Heart left ventricle (tissue), 16 donors: ENCODE measurements at places on chromosomes 5 and 9. TPM values are rescaled to one million over a fixed set of nuclear protein-coding genes. Genes with fewer than 3 reads are reported as not detected.

DNA sequence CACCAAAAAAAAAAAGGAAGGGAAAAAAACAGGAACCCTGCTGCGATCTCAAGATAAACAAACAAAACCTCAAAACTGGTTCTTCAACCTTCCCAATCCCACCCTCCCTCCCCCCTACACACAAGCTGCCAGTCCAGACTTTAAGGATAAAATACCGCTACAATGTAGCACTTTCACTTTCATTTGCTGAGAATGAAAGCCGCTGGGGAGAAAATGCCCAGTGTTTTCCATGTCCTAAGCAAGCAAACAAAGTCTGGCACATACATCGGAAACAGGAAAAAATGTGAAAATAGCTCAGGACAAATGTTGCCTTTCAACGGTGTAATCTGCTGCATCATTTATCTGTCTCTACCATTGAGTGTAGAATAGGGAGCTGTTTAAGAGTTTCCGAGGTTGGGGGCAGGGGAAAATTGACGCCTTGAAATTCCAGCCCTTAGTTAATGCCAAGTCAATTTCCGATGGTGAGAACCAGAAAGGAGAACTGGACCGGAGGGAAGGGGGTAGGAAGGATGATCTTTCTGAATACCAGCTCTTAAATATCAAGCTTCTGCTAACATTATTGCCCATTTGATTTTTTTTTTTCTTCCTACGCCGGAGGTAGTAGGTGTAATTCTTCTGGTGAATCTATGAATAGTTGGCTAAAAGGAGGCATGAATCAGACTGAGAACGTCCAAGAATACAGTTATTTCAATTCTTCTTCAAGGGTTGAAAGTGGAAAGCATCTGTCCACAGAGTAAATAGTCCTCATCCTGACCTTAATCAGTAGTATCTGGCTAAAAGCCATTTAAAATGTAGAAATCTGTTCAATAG, 1.2 kb upstream of the ADAMTS6 start:
- no peak for DNase-seq

DNA sequence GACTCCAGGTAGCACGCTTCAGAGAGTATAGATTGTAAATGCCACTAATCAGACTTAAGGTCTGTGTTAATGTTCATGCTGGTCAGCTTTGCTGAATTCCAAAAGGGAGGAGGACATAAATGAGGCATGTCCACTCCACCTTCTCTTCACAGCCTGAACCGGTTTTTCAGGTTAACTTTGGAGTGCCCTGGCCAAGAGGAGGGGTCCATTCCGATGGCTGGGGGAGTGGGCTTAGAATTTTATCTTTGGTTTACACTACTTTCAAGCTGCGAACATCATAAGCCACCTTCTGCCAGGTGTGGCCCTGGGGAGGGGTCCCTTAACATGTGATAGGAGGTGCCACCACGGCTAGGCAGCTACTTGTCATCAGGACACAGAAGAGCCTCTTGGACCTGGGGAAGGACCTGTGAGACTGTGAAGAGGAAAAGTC, 24.2 kb downstream of the ABO start:
- DNase-seq, result no peak

The NIM1K gene
- total RNA-seq, result not detected

DNA sequence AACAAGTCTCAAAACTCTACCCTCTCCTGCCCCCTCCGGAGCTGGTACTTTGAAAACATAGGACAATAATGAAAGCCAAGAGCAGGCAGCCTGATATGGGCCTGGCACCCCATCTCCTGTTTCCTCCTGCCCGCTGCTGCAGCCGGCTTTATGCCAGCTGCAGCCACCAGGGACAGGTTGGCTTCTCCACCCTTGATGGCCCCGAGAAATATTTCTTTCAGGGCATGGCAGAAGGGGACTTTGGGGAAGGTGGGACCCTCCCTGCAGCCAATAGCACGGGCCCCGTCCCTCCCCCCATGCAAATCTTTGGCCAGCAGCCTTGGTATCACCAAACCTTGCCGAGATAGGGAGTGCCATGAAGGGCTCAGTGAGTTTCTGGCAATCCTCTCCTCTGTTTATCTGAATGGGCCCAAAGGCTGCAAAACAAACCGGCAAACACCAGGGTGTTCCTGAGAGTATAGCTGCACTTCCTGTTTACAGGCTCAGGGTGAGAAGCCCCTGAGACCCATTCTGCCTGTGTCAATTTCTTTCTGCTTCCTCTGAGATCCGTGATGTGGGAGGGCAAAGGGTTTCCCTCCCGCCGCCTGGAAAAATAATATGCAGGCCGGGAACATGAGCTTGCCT, 73.4 kb upstream of the BOD1 start:
- no peak for DNase-seq

GRCh38 chr5:74332682-74333081, 307.8 kb downstream of the ENC1 start:
- no peak for DNase-seq

DNA sequence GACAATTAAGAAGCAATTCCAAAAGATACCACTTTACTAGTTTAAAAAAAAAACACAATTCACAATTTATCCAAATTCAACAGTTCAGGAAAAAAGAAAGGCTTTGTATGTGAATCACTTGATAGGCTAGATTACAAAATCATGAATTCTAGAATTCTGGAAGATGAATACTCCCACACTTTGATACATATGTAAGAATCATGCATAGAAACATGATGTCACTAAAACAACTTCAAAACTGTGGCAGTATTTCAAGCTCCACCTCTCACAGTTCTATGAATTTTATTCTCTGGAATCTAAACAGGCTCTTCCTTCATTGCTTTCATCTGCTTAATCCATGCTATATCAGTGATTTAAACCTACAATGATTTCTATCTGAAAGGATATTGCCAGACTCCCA, 51.0 kb downstream of the GNAQ start:
- DNase-seq, result no peak

DNA sequence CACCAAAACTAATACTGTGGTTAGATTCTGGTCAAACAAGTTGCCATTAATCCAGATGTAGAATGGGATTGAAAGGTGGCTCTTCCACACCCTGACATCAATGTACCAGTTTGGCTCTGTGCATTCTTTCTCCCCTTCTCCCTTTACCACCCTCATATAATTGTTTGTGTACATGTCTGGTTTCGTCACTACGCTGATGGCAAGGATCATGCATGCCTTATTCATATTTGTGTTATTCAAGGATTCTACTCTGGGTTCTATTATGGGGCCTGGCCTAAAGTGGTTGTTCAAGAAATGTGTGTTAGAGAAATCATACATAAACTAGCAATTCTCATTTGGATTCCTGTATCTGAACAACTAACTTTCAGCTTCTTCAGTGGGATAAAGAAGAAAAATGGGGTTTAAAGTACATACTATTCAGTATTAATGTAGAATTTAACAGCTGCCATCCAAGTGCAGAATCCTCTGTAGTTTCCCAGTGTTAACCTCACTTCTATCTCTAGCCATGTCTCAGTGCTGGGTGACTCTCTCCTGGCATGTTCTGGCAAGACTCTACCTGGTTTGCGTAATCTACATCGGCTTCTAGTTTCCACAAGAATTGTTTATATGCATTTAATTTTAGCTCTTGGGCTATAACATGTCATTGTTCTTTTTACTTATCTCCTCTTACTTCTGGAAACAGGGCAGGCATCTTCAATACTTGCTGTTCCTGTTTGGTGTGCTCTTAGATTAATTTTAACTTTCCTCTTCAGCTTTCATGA, 27.9 kb upstream of the CDKN2B start:
- no peak for DNase-seq

The SEMA6A gene
- total RNA-seq, result 5.9 TPM

The SLC1A1 gene
- total RNA-seq, result 2.8 TPM

The DDX4 gene
- not detected for total RNA-seq

GRCh38 chr9:133113163-133113948, 7.7 kb downstream of the RALGDS start:
- DNase-seq, result peak; percentile 67

DNA sequence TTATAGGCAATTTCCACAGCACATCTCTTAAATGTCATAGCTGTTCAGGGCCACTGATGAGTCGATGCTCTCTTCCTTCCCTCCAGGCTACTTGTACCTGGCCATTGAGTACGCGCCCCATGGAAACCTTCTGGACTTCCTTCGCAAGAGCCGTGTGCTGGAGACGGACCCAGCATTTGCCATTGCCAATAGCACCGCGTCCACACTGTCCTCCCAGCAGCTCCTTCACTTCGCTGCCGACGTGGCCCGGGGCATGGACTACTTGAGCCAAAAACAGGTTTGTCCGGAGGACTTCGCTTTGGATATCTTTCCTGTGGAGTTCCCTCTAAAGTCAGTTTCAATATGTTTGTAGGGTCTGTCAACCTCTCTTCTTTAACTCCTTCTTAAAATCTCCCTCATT, 84.3 kb downstream of the EQTN start:
- DNase-seq, result no peak

- DNase-seq, result no peak
Observed at GRCh38 chr5:69364414-69364813, 4.9 kb downstream of the AK6 start.

DNA sequence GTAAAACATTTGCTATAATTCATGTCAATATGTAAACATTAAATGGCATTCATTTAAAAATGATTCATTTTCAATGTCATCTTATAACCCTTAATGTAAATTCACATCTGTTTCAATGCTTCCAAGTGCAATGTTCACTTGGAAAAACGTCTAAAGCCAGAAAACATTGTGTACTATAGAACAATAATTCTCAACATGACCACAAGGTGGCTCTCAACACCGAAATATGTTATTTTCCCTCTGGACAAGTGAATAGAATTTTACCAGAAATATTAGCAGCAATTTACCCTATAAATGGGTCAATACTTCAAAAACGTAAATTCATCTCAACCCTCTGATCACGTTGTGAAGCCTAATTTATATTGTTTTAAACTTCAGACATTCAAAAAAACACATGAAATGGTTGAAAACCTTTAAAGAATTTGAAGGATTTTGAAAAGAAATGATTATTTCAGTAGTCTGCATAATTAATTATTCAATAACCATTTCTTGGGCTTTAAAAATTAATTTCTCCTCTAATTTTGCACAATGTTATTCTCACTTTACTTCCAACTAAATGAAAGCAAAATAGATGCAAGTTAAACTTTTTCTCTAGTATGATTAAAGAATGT, 11.0 kb downstream of the CDH10 start:
- no peak for DNase-seq

DNA sequence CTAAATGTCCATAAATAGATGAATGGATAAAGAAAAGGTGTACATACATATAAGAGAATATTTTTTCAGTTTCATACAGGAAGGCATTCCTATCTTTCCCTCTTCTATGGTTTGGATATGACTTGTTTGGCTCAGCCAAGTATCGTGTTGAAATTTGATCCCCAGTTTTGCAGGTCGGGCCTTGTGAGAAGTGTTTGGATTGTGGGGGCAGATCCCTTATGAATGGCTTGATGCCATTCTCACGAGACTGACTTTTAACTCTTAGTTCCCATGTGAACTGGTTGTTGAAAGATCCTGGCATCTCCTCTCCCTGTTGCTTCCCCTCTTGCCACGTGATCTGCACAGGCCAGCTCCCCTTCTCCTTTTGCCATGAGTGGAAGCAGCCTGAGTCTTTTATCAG, 421.1 kb upstream of the FTMT start:
- no peak for DNase-seq

The ZNF474 gene
- not detected for total RNA-seq

The PCDH1 gene
- total RNA-seq, result 106 TPM

DNA sequence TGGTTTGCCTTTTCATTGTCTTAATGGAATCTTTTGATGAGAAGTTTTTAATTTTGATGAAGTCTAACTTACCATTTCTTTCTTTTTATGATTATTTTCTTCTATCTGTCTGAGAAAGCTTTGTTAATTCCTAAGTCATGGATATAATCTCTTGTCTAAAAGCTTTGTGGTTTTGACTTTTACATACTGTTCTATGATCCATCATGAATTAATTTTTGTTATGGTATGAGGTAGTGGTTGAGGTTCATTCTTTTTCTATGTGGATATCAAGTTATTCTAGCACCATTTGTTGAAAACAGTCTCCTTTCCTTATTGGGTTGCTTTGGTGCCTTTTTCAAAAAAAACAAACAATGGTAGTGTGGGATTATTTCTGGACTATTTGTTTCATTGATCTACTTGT, 20.4 kb downstream of the FBXO10 start:
- no peak for DNase-seq

- DNase-seq, result no peak
Observed at GRCh38 chr5:107331882-107332281, 338.9 kb downstream of the EFNA5 start.

The PPP3R2 gene
- not detected for total RNA-seq

DNA sequence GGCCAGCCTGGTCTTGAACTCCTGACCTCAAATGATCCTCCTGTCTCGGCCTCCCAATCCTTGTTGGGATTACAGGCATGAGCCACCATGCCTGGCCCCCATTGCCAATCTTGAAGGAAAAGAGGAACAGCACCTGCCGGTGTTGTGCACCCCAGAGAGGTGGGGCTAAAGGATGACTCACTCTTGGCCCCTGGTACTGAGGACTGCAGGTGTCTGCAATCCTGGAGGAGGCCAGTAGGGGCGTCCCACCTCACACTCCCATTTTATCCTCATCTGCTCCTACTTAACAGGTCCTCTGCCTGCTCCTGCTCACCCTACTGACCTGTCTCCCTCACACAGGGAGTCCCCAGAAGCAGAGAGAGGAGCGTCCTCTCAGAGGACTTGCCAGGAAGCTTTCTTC, 390.4 kb downstream of the ARHGEF28 start:
- DNase-seq, result no peak

The UGCG gene
- 19.3 TPM for total RNA-seq

The TYRP1 gene
- total RNA-seq, result 107 TPM

GRCh38 chr9:7613931-7614330, 185.6 kb downstream of the DMAC1 start:
- no peak for DNase-seq
